ENCODE measurements at places on chromosomes 13 and 19.
A peak's percentile ranks its signal among the peaks of the same experiment; 100 is the strongest.

- no peak for DNase-seq
Measured at GRCh38 chr13:46479283-46479682, 73.7 kb upstream of the LRCH1 start.

- no peak for DNase-seq
Measured at GRCh38 chr13:45928843-45929242, 77.3 kb upstream of the SIAH3 start.

GRCh38 chr13:33218020-33218419, 67.5 kb downstream of the STARD13 start:
- DNase-seq, result no peak

DNA sequence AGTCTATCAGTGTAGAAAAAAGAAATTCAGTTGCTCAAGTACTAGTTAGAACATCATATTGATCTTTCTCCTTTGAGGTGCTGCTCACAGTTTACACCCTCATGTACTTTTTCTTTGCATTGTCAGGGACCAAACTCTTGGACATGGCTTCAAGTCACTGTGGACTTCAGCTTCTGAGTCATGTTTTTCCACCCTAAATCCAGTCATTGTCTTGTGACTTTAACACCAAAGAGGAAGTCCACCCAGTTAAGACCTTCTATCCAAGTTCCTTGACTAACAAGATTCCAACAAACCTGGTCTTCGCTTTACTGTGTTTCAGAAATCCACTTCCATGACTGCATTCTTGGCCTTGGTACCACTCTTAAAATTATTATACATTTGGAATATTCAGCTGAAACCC, 206.7 kb upstream of the ARGLU1 start:
- DNase-seq, result no peak

DNA sequence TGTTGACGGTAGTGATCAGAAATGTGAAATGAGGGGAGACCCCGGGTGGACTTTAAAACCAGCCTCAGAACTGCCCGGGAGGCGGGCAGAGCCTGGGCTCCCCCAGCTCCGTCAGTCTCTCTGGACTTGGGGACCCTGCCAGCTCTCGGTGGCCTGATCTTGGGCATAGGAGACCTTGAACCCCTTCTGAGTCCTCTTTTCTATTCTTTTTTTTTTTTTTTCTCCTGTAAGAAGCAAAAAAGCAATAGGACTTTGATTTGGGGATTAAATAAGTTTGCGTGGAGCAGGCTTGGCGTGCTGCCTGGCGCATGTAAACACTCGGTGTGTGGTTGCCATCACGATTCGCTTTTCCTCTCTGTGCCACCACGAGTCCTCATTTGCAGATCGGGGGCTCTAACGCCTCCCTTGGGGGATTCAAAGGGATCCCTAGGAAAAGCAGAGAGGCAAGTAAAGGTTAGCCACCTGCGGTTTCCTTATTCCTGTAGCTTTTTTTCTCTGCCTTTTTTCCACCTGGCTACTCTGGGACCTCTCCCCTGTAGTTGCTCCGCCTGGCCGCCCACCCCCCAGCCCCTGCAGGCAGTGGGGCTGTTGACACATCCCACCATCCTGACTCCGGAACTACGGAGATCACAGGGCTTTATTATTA, 1.3 kb downstream of the SAFB start:
- DNase-seq, result no peak

DNA sequence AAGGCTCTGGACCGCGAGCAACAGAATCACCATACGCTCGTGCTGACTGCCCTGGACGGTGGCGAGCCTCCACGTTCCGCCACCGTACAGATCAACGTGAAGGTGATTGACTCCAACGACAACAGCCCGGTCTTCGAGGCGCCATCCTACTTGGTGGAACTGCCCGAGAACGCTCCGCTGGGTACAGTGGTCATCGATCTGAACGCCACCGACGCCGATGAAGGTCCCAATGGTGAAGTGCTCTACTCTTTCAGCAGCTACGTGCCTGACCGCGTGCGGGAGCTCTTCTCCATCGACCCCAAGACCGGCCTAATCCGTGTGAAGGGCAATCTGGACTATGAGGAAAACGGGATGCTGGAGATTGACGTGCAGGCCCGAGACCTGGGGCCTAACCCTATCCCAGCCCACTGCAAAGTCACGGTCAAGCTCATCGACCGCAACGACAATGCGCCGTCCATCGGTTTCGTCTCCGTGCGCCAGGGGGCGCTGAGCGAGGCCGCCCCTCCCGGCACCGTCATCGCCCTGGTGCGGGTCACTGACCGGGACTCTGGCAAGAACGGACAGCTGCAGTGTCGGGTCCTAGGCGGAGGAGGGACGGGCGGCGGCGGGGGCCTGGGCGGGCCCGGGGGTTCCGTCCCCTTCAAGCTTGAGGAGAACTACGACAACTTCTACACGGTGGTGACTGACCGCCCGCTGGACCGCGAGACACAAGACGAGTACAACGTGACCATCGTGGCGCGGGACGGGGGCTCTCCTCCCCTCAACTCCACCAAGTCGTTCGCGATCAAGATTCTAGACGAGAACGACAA, 1.8 kb downstream of the PCDH17 start:
- DNase-seq, result peak; percentile 85

GRCh38 chr13:46169758-46170157, 12.2 kb downstream of the LCP1 start:
- DNase-seq, result no peak

DNA sequence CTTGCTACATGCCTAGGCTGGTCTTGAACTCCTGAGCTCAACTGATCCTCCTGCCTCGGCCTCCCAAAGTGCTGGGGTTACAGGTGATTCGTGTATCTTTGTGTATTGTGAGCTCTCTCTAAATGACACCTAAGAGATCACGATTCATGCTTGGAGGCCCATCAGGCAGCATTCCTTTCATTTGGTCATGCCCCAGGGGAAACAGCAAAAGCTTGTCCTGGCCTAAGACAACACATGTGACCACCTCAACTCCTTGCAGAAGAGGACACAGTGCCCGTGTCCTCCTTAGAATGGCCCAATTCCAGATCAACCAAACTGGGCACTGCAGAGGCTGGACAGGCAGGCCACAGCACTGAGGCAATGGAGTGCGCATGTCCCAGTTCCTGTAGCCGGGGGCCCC, 32.5 kb downstream of the ZC3H4 start:
- DNase-seq, result no peak

DNA sequence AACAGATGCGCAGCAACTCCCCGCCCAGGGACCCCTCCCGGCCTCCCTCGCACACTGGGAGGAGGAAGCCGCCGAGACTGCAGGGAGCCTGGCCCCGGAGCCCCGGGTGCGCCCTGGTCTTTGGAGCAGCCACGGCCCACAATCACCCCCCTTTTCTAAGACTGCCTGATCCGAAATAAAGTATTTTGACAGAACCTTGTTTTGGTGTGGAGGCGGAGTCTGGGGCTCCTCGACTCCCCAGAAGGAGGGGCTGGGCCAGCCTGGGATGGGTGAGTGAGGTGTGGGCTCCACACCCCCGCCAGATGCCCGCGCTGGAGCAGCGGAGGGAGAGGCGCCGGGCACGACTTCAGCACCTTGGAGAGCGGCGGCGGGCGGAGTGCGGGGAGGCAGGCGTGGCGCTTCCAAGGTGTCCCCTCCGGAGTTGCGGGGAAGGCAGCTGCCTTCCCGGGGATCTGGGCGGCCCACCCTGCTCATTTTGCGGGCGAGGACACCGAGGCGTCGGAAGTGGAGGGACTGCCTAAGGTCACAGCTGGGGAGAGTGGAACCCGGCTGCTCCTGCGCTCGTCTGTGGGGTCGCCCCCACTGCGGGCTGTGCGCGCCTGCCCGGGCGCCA, 9.4 kb downstream of the SIRT6 start:
- peak; percentile 64 for DNase-seq

GRCh38 chr19:29837448-29837981, 25.7 kb downstream of the CCNE1 start:
- DNase-seq, result no peak

DNA sequence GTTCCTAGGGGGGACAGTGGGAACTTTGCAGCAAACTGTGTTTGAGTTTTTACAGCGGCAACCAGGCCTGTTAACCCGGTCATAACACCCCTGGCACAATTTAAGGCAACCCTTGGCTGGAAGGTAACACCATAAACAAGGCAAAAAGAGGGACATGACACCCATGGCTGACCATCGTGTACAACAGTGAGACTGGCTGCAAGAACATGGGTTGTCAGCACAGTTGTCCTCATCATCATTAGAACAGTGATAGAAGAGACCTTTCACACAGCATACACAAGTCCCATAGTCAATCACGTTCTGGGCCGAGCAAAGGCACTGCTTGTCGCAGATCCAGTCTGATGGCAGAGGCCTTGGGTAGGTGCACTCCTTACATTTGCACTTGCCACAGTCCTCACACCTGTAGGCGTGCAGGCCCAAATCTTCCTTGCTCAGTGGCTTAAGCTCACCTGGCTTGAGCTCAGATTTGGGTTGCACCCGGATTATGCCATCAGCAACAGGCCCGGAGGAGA, 4.1 kb downstream of the SPRY2 start:
- DNase-seq, result peak; percentile 29

DNA sequence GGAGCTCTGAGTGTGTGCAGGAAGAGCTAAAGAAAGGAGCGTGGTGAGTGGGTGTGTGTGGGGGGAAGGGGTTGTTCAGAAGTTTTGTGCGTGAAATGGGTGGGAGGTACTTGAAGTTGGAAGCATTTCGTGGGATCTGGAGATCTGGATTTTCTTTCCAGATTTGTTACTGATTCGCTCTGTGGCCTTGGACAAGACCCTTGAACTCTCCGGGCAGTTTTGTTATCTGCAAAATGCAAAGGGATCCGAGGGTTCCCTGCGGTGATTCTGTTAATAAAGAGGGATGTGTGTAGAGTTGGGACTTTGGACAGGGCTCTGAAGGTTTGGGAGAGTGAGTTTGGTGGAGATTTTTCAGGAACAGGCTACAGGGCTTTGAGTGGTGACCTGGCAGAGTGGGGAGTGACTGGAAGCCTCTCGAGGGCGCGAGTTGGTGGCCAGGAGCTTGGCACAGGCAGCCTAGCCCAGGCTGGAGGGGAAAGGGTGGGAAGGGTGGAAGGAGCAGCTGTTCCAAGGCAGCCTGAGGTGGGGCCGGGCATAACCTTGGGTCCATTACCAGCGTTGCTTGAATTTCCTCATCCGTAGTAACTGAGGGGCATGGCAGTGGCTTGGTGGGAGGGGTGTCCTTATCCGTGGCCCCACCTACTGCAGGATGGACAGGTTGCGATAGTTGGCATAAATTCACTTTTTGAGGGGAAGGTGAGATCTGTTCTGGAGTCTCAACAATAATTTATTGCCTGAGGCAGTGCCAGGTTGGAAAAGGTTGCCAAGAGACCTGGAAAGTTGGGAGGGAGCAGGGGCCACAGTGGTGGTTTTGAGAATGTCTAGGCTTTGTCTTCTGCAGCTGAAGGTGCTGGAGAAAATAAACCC, 2.1 kb downstream of the ACTN4 start:
- DNase-seq, result no peak

DNA sequence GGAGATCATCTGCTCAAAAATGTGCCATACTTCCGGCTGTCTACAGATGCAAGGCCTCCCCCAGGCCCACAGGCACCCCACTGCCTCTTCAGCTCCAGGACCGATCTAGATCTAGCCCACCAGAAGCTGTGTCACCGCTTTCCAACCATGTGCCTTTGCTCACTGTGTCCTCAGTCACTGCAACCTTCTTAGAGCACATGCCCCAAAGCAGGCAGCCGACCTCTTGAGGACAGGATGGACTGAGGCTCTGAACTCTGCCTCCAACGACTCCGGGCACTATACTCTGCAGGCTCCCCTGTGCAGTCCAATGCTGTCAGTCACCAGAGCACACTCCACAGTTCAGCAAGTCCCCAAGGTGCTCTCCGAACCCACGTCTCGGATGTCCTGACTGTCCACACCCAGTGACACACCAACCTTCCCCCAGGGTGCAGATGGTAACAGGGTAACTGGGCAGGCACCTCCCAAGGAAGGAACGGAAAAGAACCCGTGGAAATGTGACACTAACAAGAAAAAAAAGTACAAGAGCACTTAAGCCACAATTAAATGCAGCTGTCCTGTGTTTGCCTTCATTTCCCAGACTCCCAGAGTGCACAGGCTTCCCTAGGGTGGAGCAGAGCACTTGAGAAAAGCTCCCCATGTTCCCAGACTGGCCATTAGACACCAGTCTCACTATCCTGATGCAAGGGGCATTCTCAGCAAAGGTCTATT, 4.8 kb downstream of the STK24 start:
- no peak for DNase-seq

DNA sequence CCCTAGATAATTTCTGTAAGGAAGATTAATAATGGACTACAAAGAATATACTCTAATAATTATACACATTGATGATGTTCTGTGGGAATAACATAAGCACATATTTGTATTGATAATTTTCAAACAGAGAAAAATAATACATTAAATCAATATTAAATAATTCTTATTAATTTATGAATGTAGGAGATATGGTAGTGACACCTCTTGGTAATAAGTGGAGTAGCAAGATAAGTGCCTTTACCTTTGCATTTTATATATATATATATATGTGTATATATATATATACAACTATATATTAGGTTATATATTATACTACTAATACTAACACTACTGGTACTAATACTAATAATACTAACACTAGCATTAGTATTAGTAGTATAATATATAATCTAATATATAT, 905.8 kb downstream of the SLITRK1 start:
- DNase-seq, result no peak

- no peak for DNase-seq
Measured at GRCh38 chr13:40679480-40679985, 13.1 kb upstream of the FOXO1 start.

DNA sequence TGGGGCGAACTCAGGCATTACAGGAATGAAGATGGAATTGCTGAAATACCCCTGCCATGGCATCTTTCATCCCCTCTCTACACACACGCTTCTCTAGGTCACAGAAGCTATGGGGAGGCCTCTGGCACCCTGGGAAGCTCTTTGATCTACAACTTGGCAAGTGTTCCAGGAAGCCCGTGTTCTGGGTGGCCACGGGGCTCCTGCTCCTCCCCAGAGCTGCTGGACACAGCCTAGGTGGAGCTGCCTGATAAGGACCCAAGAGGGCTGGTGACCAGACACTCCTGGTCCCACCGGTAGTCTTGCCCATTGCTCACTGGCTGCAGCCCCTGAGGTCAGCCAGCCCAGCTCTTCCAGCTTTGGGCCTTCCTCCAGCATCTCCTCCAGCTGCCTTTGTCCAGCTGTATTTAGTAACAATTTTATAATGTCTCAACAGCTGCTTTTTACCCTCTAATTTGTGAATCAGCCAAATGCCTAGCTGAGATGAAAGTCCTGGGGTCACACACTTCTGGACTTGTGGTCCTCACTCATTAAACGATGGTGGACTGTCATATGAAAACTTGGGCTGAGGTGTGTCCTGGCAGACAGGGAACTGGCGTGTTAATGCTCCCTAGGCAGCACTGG, 72.8 kb upstream of the SPATA13 start:
- no peak for DNase-seq

DNA sequence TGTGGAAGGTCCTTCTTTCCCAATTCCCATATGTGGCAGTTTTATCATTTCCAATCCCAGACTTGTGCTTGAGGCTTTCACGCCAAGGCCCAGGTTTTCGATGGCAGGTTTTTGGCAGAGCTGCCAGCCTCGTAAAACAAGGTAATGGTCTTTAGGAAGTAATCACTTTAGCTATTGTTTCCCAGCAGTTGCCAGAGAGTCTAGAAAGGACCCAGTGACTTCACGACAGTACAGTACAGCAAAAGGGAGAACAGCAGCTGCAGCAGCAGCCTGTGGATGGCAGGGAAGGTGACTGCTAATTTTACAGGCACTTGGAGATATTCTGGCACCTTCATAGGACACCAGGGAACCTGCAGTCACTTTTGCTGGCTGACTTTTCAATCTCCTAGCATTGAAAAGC, 291.6 kb upstream of the MAB21L1 start:
- DNase-seq, result no peak

- no peak for DNase-seq
Measured at GRCh38 chr19:56273563-56274117, 1.1 kb downstream of the EDDM13 start.

GRCh38 chr19:5669212-5669611, 11.1 kb downstream of the MICOS13 start:
- DNase-seq, result no peak

Data from hindlimb muscle (tissue), 1 donor.